Suppressor macrophage (primary cell): ENCODE measurements at places on chromosomes 7 and 10.

DNA sequence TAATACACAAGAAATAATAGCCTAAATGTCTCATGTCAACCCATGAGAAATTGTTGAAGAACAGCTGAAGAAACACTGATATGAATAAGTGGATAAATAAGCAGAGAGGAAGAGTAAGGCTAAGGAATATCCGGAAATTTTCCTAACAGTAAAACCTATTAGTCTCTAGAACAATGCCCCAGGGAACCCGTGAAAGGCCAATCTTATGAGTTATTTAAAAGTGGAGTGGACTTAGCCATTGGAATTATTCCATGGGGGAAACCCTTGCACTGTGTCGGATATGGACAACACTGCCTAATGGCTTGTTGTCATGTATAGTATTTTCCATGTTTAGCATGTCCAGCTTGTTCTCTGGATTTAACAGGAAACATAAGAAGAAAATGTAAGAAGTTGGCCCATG, 217.2 kb upstream of the PLXNA4 start:
- no peak for DNase-seq

GRCh38 chr7:41652267-41652666, 50.6 kb downstream of the INHBA start:
- DNase-seq, result no peak

DNA sequence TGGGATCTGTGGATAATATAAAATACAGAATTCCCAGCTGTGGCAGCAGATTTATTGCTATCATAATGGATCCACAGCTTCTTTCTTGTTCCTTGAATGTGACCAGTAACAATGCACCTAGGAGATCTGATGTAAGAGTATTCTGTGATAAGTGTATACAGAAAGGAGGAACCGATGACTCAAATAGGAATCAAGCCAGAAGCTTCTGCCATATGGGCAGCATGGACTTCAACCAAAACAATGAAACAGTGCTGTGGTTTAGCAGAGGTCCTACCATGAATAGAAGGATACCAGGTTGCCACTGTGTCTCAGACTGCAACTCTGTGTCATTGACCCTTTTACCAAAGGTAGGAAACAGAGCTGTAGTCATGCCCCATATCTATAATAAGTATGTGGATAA, 81.8 kb downstream of the PTPRZ1 start:
- no peak for DNase-seq

GRCh38 chr10:94219829-94220228, 142.9 kb downstream of the NOC3L start:
- no peak for DNase-seq
